Gastrocnemius medialis (tissue), 4 donors: ENCODE measurements at places on chromosomes 1 and 21.

- no peak overlapping the region for H3K27ac ChIP-seq
- no peaks in the 10 kb centered on the region for H3K27me3 ChIP-seq
- DNase-seq = no peak
- H3K36me3 ChIP-seq = no peaks in the 10 kb centered on the region
Measured at GRCh38 chr1:199954699-199955098, 72.8 kb upstream of the NR5A2 start.

DNA sequence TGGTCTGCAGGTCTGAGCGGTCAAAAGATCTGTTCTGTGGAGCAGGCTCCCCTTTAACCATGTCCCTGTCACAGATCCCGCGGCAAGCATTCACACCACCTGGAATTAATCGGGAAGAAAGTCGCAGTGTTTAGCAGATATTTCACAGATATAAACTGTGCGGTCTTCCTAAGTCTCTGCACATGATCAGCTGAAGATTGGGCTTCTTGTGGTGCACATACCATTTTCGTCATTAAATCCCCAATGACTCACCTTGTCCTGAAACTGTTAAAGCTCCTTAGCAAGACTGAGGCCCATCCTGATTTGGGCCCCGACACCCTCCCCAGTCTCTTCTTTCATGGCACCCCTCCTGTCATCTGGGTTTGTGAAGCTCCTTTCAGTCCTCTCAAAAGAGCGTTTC is 158.8 kb downstream of the KIF26B start:
- H3K4me1 ChIP-seq = no peaks in the 10 kb centered on the region
- no peak for DNase-seq
- no peaks in the 10 kb centered on the region for H3K27me3 ChIP-seq

DNA sequence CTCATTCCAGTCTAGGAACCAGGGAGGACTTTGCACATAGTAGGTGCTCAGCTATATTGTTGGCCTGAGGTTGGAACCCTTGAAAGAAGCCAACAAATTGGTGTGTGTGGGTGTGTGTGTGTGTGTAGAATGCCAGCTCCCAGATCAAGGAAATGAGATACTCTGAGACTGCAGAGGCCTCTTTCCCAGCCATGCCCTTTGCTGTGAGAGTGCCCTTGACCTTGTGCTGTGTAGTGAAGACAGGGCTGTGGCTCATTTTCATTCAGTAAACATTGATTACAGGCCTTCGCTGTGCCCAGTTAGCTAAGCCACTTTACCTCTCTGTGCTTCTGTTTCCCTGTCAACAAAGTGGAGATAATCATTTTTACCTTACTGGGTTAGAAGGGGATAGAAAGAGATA is 3.2 kb downstream of the CYP4B1 start:
- H3K4me1 ChIP-seq = no peaks in the 10 kb centered on the region
- peak overlapping the region; percentile 83 for H3K27ac ChIP-seq
- H3K36me3 ChIP-seq = no peaks in the 10 kb centered on the region
- H3K27me3 ChIP-seq = no peaks in the 10 kb centered on the region
- peak overlapping the region; percentile 55 for H3K4me3 ChIP-seq

- H3K27ac ChIP-seq = no peak overlapping the region
- no peaks in the 10 kb centered on the region for H3K27me3 ChIP-seq
- no peaks in the 10 kb centered on the region for H3K36me3 ChIP-seq
- no peak overlapping the region for H3K4me3 ChIP-seq
- H3K4me1 ChIP-seq = peaks cover 7% of the 10 kb centered on the region
Measured at GRCh38 chr1:28935293-28935692, 20.9 kb downstream of the EPB41 start.

- DNase-seq = no peak
- no peak overlapping the region for H3K27ac ChIP-seq
- no peaks in the 10 kb centered on the region for H3K36me3 ChIP-seq
- no peak overlapping the region for H3K4me3 ChIP-seq
- H3K4me1 ChIP-seq = no peaks in the 10 kb centered on the region
Measured at GRCh38 chr1:54168206-54168965, 15.6 kb upstream of the CDCP2 start.

GRCh38 chr1:6124341-6124740 is 55.8 kb downstream of the CHD5 start:
- no peaks in the 10 kb centered on the region for H3K4me1 ChIP-seq
- no peaks in the 10 kb centered on the region for H3K36me3 ChIP-seq
- H3K27me3 ChIP-seq = no peaks in the 10 kb centered on the region
- no peak for DNase-seq
- H3K4me3 ChIP-seq = no peak overlapping the region

- H3K27me3 ChIP-seq = no peaks in the 10 kb centered on the region
- H3K27ac ChIP-seq = no peak overlapping the region
- H3K4me1 ChIP-seq = no peaks in the 10 kb centered on the region
- DNase-seq = no peak
Measured at GRCh38 chr1:245926888-245927287, 580.2 kb downstream of the SMYD3 start.

GRCh38 chr1:65429806-65430205 is 9.3 kb downstream of the LEPR start:
- H3K4me1 ChIP-seq = no peaks in the 10 kb centered on the region
- peaks cover 60% of the 10 kb centered on the region for H3K36me3 ChIP-seq
- H3K4me3 ChIP-seq = no peak overlapping the region
- H3K27ac ChIP-seq = peak overlapping the region; percentile 53

GRCh38 chr1:163844459-163844858 is 522.7 kb downstream of the NUF2 start:
- H3K4me1 ChIP-seq = peaks cover 13% of the 10 kb centered on the region
- no peak overlapping the region for H3K4me3 ChIP-seq
- no peaks in the 10 kb centered on the region for H3K27me3 ChIP-seq
- H3K36me3 ChIP-seq = no peaks in the 10 kb centered on the region
- peak overlapping the region; percentile 54 for H3K27ac ChIP-seq
- DNase-seq = no peak

GRCh38 chr1:29962831-29963247 is 726.5 kb downstream of the PTPRU start:
- no peaks in the 10 kb centered on the region for H3K4me1 ChIP-seq
- no peak overlapping the region for H3K4me3 ChIP-seq
- H3K27me3 ChIP-seq = peaks cover 9% of the 10 kb centered on the region
- no peak for DNase-seq
- H3K27ac ChIP-seq = no peak overlapping the region

DNA sequence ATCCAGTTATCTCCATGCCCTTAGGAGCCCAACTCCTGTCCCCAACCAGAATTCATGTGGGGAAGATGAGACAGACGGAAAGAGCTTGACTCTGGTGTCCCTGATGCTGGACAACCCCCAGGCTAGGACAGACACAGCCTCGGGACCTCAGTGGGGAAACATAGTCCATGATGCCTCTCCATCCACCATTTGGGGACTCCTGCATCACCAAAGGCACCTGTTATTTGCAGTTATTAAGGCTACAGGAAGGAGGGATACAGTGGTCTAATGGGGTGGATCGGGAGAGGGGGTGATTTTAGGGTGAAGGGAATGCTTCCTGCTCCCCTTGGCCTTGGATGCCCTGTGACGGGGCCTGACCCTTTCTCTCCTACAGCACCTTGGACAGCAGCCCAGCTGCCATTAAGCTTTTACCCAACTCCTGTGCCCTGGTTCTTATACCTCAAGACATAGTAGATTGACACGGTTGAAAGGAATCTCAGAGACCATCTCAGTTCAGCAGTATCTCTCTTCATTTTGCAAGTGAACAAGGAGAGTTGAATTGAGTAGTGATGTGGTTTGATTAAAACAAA is 111.6 kb downstream of the MATN1 start:
- no peak for DNase-seq
- no peaks in the 10 kb centered on the region for H3K4me1 ChIP-seq
- no peak overlapping the region for H3K27ac ChIP-seq
- no peaks in the 10 kb centered on the region for H3K27me3 ChIP-seq
- H3K4me3 ChIP-seq = no peak overlapping the region

- DNase-seq = no peak
- no peak overlapping the region for H3K4me3 ChIP-seq
- peaks cover 6% of the 10 kb centered on the region for H3K4me1 ChIP-seq
Measured at GRCh38 chr1:181208083-181208482, 119.6 kb downstream of the IER5 start.

- no peak overlapping the region for H3K27ac ChIP-seq
- no peaks in the 10 kb centered on the region for H3K36me3 ChIP-seq
- H3K27me3 ChIP-seq = no peaks in the 10 kb centered on the region
- no peak for DNase-seq
- H3K4me1 ChIP-seq = no peaks in the 10 kb centered on the region
Measured at GRCh38 chr1:204065174-204065985, 7.5 kb upstream of the SOX13 start.

- H3K36me3 ChIP-seq = no peaks in the 10 kb centered on the region
- no peaks in the 10 kb centered on the region for H3K4me1 ChIP-seq
- H3K4me3 ChIP-seq = no peak overlapping the region
- DNase-seq = no peak
- H3K27me3 ChIP-seq = no peaks in the 10 kb centered on the region
Measured at GRCh38 chr1:215529571-215529970, 37.5 kb upstream of the KCTD3 start.

GRCh38 chr1:117616356-117616755 is 10.5 kb downstream of the TENT5C start:
- no peak overlapping the region for H3K4me3 ChIP-seq
- peaks cover 85% of the 10 kb centered on the region for H3K4me1 ChIP-seq
- H3K36me3 ChIP-seq = no peaks in the 10 kb centered on the region
- H3K27me3 ChIP-seq = no peaks in the 10 kb centered on the region
- H3K27ac ChIP-seq = peak overlapping the region; percentile 35
- DNase-seq = no peak

DNA sequence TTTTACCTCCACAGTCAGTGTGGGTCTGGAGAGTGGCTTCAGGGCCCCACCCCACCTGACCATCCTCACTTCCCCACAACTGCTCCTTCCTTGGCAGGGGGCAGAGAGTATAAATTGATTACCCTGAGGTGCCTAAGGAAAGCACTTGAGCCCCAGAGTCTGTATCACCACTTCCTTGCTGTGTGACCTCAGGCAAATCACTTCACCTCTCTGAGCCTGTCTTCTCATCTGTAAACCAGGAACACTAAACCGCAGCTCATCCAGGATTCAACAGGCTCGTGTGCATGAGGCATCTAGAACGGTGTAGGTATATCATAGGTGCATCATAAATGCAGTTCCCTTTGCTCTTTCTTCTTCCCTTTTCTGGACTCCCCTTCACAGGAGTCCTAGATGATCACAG is 43.4 kb downstream of the GRIK3 start:
- no peaks in the 10 kb centered on the region for H3K4me1 ChIP-seq
- no peaks in the 10 kb centered on the region for H3K27me3 ChIP-seq
- no peak overlapping the region for H3K4me3 ChIP-seq
- H3K36me3 ChIP-seq = no peaks in the 10 kb centered on the region

GRCh38 chr21:44872323-44872648 is 1.2 kb downstream of the PTTG1IP start:
- H3K4me3 ChIP-seq = peak overlapping the region; percentile 80
- DNase-seq = no peak
- no peaks in the 10 kb centered on the region for H3K36me3 ChIP-seq

DNA sequence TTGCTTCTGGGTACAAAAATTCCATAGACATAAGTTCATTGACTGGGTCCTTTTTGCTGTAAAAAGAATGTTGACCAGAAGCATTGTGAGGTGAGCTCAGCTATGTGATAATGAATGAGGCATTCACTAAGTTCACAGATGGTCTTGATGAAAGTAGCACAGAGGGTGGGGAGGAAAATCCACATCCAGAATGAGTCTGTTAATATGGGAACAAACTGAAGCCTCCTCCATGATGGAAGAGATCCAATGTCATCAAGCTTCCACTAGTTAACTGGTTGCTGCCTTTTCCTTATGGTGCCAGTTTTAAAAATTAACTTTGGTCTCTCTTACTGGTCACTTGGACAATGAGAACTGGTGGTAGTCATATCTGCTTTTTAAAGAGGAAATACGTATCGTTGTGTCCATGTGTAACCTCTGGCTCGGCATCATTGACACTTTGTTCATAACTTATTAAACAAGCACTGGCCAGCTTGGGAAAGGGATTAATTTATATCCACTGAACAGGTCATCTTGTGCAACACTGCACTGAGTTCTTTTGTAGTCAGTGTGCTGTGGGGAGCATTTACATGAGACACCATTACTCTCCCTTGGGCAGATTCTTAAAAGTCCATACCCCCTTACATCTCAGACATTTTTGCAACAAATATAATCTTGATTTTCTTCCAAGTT is 88.6 kb downstream of the ADAMTS1 start:
- H3K4me3 ChIP-seq = no peak overlapping the region
- H3K4me1 ChIP-seq = no peaks in the 10 kb centered on the region
- no peaks in the 10 kb centered on the region for H3K36me3 ChIP-seq
- H3K27me3 ChIP-seq = no peaks in the 10 kb centered on the region
- no peak overlapping the region for H3K27ac ChIP-seq

DNA sequence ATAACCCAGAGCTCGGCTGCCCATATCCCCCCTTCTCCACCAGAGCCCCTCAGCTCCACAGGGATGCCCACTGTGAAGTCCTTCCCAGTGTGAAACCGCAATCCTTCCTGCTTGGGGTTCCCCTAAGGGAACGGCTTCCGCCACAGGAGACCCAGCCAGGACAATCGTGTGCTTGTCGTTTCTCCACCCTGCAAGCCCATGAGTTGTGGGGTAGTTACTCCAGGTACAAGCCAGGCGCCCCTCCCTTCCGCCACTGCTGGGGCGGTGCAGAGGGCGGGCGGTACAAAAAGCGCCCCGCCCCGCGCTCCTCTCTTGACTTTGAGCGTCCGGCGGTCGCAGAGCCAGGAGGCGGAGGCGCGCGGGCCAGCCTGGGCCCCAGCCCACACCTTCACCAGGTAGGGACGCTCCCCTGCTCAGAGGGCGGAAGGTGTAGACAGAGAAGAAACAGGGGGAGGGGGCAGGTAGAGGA is at the start of gene TINAGL1:
TSS of gene TINAGL1 (plus strand) at position 315 of the 469 bp plus-strand sequence. CDS start 634 bp downstream, outside the sequence.
- peaks cover 10% of the 10 kb centered on the region for H3K4me1 ChIP-seq
- no peak for DNase-seq
- peak within 1 kb of the TSS; percentile 59 for H3K4me3 ChIP-seq
- H3K27ac ChIP-seq = peak within 1 kb of the TSS; percentile 83
- H3K27me3 ChIP-seq = no peaks in the 10 kb centered on the region
- H3K36me3 ChIP-seq = no peaks in the 10 kb centered on the region

DNA sequence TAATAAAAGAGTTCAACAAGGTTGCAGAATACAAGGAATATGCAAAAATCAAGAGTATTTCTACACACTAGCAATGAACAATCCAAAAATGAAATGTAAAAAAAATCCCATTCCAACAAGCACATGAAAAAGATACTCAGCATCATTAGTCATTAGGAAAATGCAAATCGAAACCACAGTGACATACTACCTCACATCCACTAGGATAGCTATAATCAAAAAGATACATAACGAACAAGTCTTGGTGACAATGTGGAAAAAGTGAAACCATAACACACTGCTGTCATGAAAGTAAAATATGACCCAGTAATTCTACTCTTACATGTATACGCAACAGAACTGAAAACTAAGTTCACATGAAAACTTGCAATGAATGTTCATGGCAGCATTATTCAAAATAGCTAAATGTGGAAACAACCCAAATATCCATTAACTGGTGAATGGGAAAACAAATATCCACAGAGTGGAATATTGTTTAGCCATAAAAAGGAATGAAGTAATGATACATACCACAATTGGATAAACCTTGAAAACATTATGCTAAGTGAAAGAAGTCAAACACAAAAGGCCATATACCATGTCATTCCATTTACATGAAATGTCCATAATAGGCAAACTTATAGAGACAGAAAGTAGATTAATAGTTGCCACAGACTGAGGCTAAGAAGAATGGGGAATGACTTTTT is 34.3 kb downstream of the PIK3R3 start:
- no peak overlapping the region for H3K4me3 ChIP-seq
- H3K36me3 ChIP-seq = no peaks in the 10 kb centered on the region
- no peak for DNase-seq
- no peak overlapping the region for H3K27ac ChIP-seq
